ENCODE measurements at places on chromosomes 12 and 14.

GRCh38 chr12:95178136-95178535 is 39.1 kb downstream of the FGD6 start:
- no peak for DNase-seq

- DNase-seq, result no peak
These were observed 14.8 kb downstream of the ZBTB39 start for GRCh38 chr12:56991319-56992246.

DNA sequence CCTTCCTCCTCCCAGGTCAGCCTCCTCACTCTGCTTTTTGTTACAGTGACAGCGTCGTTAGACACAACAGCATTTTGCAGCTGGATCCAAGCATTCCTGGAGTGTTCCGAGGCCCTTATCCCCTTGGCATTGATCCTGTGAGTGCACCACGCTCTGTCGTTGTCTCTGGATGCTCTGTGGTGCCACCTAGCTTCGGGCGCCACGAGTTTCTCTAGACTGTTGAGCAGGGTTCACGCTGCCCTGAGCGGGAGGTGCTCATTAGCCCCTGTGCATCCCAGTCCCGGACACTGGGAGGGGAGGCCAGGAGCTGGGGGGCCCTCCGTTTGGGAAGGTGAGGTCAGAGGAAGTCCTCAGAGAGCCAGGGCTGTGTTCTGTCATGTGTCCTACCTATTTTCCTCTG is 17.3 kb upstream of the DNAH10 start:
- no peak for DNase-seq

GRCh38 chr12:102437511-102437910 is 42.9 kb downstream of the IGF1 start:
- DNase-seq, result no peak

GRCh38 chr12:102114212-102114611 is 5.7 kb downstream of the NUP37 start:
- DNase-seq, result no peak

GRCh38 chr14:66403183-66403582 is 83.0 kb upstream of the CCDC196 start:
- no peak for DNase-seq

GRCh38 chr12:60935981-60936761 is 1324.0 kb upstream of the USP15 start:
- DNase-seq, result no peak

- no peak for DNase-seq
These were observed 434.0 kb upstream of the RGS6 start for GRCh38 chr14:71498212-71498611.

GRCh38 chr12:100706033-100706432 is 88.5 kb upstream of the ANO4 start:
- DNase-seq, result no peak

DNA sequence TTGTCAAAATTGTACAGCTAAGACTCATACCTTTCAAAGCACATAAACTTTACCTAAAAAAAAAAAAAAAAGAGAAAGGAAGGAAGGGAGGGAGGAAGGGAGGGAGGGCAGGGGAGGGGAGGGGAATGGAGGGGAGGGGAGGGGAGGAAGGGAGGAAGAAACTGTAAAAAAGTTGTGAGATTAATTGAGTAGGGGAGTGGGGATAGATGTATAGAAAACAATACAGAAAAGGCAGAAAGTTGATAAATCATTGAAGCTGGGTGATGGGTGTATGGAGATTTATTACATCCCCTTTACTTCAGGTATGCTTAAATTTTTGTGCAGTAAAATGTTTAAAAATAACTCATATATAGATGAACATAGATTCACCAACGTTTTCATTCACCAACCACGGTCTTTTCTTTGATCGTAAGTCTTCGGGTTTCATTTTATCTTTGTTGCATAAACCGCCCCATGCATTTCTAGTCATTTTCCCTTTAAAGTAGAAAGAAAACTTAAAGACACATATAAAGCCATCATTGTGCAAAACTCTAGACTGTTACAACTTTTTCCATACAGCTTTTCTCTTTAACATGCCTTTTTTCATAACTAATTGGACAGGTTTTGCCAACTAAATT is 191.2 kb upstream of the KRR1 start:
- DNase-seq, result no peak

- DNase-seq, result no peak
These were observed 57.0 kb downstream of the CCDC88C start for GRCh38 chr14:91360490-91361232.

DNA sequence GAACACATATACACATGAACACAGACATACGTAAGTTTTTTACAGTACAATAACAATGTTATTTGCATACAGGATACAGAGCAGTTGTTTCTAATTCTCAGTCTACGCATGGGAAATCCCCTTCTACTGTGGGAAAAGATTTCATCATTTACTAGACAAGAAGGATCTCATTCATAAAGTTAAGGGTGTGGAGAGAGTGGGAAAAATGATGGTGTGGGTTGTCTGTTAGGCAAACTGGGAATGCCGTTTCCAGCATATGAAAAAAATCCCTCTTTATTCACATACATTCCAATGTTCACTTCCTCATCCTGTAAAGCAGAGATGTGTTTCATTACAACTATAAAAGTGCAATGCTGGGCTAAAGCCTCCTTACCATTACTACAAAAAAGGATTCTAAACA is 120.9 kb downstream of the SINHCAF start:
- DNase-seq, result no peak

GRCh38 chr12:10052193-10052913 is 21.9 kb downstream of the CLEC9A start:
- DNase-seq, result no peak

DNA sequence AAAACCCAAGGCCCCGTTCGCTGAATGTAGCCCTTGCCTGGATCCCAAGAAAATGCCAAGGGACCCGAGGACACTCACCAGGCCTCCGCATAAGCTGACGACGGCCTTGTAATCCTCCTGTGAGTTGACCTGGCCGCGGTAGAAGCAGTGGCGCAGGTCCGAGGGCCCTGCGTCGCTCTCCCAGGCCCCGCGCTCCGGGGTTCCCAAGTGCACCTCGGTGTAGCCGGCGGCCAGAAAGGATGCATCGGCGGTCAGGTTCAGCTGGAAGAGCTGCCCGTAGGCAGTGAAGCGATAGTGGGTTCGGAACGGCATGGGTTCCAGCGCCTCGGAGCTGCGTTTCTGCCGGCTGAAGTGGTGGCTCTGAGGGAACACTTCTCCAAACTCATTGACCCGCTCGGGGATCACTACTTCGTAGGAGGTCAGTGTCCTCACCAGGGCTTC is 1.2 kb downstream of the ADAMTS20 start:
- DNase-seq, result no peak

- no peak for DNase-seq
These were observed 2.5 kb upstream of the CELA1 start for GRCh38 chr12:51349026-51349425.

- no peak for DNase-seq
These were observed 194.9 kb upstream of the RMST start for GRCh38 chr12:97267594-97268202.

DNA sequence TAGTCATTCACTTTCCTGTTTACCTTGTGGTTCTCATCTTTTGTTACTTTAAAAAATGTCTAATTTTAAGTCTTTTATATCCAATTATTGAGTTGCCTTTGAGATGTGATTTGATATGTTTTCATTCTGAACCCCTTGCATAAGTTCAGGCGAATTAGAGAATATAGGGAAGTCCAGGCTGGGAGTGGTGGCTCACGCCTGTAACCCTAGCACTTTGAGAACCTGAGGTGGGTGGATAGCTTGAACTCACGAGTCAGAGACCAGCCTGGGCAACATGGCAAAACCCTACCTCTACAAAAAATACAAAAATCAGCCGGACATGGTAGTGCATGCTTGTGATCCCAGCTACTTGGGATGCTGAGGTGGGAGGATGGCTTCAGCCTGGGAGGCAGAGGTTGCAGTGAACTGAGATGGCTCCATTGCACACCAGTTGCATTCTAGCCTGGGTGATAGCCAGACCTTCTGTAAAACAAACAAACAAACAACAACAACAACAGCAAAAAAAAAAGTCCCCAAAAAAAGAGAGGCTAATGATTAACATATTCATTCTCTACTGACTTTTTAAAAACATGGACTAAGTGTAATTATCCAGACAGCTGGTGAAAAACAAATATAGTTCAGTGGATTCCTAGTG is 451.1 kb upstream of the RGS6 start:
- no peak for DNase-seq

GRCh38 chr12:48903982-48904411 is 21.3 kb downstream of the FKBP11 start:
- DNase-seq, result peak; percentile 62

DNA sequence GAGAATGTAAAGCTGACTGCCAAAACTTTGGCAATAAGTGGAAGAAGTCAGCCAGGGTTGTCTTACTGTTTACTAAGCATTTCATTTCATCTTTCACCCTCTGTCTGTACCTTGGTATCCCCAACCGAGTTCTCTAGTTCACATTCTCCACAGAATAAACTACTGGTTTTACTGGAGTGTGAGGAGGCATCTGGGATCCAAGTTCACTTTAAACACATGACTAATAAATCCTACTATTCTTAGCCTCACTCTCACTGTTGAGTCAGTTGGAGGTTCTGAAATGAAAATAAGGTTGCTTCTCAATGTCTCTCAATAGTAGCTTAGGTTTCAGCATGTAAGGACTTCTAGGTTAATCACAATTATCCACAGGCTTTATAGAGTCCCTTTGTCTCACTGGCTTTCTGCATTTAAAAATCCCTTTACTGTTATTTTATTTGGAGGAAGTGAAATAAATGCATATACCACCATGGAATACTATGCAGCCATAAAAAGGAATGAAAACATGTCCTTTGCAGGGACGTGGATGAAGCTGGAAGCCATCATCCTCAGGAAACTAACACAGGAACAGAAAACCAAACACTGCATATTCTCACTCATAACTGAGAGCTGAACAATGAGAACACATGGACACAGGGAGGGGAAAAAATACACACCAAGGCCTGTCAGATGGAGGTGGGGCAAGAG is 95.8 kb downstream of the EPS8 start:
- DNase-seq, result no peak

GRCh38 chr14:99850709-99851108 is 57.5 kb downstream of the EML1 start:
- DNase-seq, result no peak

DNA sequence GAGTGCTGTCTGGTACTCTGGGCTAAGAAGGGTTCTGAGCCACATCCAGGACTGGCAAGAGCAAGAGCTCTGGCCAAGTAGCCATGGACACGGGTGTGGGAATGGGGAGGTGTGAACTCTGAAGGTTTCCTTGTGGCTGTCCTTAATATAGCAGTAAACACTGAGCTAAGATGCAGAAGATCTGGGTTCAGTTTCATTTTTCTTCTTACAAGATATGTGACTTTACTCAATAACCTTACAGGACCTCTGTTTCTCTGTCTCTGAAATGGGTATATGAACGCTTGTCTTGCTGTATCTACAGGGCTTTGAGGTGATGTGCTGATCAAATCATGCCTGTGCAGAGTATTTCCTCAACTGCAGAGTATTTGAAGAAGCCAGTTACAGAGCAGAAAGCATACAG is 521.2 kb downstream of the VRK1 start:
- no peak for DNase-seq

- DNase-seq, result no peak
These were observed 710.7 kb upstream of the TBX3 start for GRCh38 chr12:115394496-115395220.

- no peak for DNase-seq
These were observed 10.2 kb upstream of the PELI2 start for GRCh38 chr14:56108057-56108456.

GRCh38 chr14:91112194-91112593 is 1.7 kb upstream of the DGLUCY start:
- DNase-seq, result no peak

GRCh38 chr14:103286460-103286859 is 47.6 kb upstream of the EIF5 start:
- no peak for DNase-seq

DNA sequence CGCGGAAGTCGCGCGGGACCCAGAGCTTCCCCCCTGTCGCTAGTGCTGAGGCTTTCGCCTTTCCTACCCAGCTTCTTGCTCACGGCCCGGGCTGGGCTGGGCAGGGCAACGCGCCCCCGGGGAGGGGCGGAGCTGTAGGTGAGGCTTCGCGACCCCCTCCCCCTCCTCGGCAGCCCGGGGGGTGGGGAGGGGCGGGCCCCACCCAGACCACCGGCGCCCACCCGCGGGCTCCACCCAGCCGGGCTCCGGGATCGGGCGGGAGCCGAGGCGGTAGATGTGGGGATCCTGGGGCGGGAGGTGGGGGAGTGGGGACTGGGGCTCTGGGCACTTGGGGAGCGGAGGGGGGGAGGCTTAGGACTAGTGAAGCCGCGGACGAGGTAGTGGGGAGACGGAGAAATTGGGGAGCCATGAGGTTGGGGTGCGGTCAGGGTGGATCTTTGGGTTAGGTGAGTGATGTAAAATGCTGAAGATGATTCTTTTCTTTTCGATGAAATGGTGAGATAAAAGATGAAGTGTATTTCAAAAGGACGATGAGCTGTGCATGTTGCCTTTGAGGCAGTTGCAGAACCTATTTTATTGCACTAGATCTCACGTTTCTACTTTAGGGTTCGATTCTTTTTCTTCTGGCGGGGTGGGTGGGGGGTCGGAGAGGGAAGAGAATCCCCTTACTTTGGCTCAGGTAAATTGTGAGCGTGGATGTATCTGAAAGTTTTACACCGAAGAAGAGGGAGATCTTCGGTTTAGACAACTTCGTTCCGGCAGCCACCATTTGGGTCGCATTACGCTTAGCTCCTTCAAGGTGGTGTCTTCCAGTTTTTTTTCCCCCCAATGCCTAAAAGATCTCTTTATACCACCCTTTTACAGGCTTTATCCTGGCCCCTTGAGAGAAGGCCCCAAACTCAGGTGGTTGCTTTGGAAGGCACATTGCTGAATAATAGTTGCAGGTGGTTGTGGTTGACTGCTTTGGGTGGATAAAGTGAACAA is 619 bp downstream of the ERC1 start:
- DNase-seq, result no peak

DNA sequence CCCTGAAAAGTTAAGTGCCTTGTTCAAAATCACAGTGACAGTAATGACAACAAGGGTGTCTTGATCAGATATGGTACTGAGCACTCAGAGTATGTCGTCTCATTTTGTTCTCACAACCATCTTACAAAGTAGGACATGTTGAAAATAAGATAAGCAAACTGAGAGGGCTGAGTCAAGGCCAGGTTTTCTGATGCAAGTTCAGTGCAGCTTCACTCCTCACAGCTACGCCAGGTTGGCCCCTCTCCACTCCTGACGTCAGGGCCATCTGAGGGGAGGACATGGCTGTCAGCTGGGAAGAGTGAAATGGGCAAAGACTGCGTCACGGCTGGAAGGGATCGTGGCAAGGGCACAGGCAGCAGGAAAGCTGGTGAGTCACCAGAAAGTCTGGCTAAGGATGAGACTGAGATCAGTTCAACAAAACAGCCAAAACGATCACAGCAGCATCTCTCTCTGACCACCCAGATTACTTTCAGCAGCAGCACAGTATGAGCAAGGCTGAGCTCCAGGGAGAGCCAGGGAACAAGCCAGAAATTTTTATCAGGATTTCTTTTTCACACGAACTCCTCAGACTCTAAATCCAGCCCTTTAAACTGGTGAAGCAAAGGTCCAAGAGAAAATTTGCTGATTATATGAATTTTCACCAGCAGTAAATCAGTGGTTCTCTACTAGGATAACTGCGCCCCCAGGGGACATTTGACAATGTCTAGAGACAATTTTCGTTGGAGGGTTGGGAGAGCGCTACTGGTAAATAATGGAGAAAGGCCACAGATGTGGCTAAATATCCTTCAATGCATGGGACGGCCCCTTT is 297.9 kb upstream of the AMIGO2 start:
- DNase-seq, result no peak

- DNase-seq, result no peak
These were observed 27.3 kb downstream of the PTPRB start for GRCh38 chr12:70609739-70610491.

GRCh38 chr12:46933947-46934346 is 108.2 kb upstream of the SLC38A4 start:
- no peak for DNase-seq

GRCh38 chr14:37051153-37051552 is 121.3 kb downstream of the SLC25A21 start:
- no peak for DNase-seq

All from stimulated activated CD4-positive, alpha-beta T cell treated with anti-CD3 and anti-CD28 coated beads, TNF-alpha, amount 100 ng/mL, for 1 hour (primary cell).